ENCODE measurements at places on chromosomes 4 and X.

DNA sequence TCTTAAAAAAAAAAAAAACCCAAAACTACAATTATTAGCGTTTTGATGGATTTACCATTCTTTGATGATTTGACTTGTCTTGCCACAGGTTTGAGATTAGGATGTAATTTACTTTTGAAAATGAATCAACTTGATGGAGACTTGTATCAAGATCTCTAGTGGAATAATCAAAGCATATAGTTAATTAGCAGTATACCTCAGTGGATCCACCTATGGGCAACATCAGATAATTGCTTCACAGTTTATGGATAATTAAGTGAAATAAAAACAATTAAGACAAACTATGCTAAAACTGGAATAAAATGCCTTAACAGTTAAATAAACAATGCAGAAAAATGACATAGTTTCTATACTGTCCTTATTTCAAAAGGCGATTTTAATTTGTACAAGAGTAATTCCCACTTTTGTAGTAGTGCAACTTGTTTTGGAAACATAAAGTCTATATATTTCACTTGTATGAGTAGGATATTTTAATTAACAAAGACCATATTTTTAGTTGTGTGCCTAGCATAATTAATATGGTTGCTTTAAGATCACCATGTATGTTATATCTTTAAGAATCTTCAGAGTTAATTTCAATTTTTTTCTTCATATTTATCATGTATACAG is 4.2 kb downstream of the CPEB2 start:
- no peak for DNase-seq

DNA sequence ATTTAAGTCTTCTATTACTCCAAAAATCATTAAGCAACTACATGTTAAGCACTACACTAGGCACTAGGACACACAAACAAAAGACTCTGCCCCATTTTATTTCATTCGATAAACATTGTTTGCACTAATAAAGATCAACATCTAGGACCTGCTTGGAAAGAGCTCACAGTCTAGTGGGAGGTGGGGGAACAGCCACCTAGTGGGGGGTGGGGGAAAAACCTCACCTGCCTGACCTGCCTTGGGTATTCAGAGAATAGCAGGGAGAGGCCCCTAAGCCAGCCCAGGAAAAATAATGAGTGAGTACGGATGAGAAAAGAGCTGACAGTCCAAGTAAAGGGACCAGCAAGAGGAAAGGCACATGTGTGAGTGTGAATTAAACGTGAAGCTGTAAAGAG is 52.2 kb downstream of the PRDM5 start:
- DNase-seq, result peak; percentile 1

DNA sequence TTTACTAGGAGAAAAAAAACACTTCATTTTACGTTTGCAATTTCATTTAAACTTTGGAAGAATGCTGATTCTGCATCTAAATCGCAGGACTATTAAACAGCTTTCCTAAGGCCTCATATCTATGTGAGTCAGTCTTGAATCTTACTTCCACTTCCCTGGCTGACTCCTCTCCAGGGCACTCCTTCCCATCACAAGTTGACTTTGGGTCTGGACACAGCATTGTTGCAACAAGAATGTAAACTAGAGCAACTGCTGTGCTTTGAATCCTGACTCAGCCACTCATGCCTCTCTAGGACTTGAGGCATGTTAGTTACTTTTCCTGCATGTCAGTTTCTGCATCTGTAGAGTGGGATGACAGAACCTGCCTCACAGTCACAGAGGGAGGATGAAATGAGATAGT is 413.8 kb downstream of the FAT4 start:
- DNase-seq, result no peak

DNA sequence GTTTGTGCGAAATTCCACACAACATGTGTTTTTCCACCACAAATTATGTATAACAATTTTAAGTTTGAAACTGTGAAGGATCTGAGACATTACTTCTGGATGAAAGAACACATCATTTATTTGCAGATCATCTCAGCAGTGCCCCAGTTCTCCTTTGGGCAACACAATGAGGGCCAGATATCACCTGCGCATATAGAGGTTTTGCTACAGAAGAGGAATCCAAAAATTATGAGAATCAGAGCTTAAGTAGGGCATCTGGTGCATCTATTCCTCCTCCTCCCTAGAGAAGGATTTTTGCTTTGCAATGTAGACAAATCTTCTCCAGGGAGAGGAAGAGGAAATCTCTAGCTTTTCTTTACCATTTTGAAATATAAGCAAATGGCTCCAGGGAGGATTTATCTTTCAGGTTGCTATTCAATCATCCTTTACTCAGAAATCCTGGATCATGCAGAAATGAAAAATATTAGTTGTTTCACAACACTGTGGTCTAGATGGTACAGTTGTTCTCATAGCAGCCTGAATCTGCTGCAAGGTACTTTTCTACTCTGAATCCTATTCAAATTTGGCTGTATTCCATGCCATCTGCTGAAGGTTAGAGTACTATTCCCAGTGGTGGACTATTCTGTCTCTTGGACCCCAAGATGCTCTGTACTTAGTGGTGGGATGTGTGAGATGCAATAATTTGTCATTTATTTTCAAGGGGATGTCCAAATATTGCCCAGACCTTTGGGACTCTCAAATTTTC is 132.1 kb downstream of the SNCA start:
- DNase-seq, result no peak

DNA sequence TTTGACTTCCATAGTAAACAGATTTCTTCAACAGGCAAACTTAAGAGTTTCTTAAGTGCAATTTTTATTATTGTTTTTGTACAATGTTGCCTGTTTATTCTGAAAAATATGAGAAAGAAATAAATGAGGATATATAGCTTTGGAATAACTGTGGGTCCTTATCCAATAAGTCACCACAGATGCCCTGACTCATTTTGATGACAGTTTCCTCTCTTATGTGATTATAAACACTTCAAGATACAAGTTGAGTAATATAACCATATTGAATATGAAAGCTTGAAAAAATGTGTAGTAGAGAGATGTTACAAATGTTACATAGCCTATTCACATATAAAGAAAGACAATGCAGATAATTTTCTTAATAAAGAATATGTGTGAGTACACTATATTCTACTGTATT is 931.6 kb downstream of the RAPGEF2 start:
- no peak for DNase-seq

GRCh38 chr4:3248811-3249661 is at the start of gene MSANTD1:
MSANTD1 (plus strand) TSS chr4:3249159; CDS start chr4:3249223, 64 bp downstream.
- DNase-seq, result no peak

DNA sequence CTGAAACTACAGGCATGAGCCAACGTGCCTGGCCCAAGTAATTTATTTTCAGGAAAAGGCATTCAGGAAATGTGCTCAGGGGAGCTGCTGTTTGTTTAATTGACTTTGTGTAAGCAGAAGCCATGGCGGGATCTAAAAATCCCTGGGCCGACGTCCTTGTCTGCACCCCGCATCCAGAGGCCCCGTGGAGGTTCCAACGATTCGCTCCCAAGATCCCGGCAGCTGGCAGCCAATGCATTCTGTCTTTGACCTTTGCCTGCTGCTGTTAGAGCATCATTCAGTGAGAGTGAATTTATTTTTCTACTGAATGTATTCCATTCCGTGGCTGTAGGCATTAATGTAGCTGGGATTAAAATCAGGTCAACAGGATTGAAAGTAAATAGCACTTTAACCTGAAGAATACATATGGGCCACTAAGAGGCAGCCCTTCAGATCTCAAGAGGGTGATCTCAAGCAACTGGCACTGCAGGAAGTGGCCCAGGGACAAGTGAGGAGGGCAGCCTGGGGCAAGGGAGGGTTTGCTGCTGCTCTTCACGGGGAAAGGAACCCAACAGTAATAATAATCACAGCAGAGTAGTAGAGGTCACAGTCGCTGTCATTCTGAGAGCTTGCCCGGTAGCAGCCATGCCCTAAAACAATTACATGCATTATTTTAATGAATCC is 75.2 kb downstream of the PSAPL1 start:
- DNase-seq, result no peak

- no peak for DNase-seq
Measured at GRCh38 chr4:140236654-140237169, 82.7 kb upstream of the MAML3 start.

- no peak for DNase-seq
Measured at GRCh38 chrX:9062641-9063040, 28.7 kb upstream of the FAM9B start.

GRCh38 chr4:5683566-5683965 is 24.8 kb downstream of the EVC2 start:
- no peak for DNase-seq
